Activated CD8-positive, alpha-beta T cell treated with anti-CD3 and anti-CD28 coated beads for 36 hours (primary cell): ENCODE measurements at places on chromosomes 13 and 19. TPM values are rescaled to one million over a fixed set of nuclear protein-coding genes. Genes with fewer than 3 reads are reported as not detected.

DNA sequence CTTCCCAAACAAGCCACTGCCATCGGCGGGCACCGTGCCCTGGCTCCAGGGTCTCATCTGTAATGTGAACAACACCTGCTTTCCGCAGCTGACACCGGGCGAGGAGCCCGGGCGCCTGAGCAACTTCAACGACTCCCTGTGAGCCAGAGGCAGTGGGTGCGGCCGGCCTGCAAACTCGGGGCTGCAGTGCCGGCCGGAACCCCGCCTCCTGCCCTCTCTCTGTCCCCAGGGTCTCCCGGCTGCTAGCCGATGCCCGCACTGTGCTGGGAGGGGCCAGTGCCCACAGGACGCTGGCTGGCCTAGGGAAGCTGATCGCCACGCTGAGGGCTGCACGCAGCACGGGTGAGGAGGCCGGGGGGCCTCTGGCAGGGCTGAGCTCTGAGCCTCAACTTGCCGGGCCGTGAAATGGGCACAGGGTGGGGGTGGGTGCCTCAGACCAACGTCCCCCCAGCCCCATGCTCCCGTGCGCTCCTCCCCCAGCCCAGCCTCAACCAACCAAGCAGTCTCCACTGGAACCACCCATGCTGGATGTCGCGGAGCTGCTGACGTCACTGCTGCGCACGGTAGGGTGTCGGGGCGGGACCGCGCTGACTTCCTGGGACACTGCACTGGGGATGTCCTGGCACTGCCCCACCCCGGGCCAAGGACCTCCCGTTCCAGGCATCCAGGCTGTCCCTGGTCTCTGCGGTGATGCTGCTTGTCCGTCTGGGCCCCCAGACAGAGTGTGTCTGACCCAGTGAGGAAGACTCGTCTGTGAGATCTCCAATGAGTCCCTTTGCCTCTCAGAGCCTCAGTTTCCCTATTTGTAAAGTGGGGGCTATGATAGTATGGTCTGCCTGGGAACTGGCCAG, 2.2 kb downstream of the ABCA7 start:
- DNase-seq = no peak

- no peak for DNase-seq
Observed at GRCh38 chr19:51594774-51595109, 23.7 kb downstream of the ZNF175 start.

- DNase-seq = no peak
Observed at GRCh38 chr19:23095418-23095817, 21.4 kb upstream of the ZNF730 start.

- DNase-seq = no peak
Observed at GRCh38 chr13:113428871-113429607, 24.2 kb downstream of the ADPRHL1 start.

DNA sequence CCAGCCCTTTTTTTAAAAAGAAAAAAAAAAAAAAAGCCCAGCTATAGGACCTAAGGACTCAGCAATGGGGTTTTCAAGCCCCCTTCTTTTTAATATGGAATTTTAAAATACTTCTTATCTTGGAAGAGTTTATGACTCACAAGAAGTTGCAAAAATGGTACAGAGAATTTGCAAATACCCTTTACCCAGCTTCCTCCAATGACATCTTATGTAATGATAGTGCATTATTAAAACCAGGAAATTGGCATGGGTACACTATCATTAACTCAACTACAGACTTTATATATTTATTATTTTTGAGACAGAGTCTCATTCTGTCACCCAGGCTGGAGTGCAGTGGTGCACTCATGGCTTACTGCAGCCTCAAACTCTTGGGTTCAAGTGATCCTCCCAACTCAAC, 16.1 kb downstream of the TMEM38A start:
- DNase-seq = no peak

- no peak for DNase-seq
Observed at GRCh38 chr19:9937001-9937411, 691 bp upstream of the OLFM2 start.

DNA sequence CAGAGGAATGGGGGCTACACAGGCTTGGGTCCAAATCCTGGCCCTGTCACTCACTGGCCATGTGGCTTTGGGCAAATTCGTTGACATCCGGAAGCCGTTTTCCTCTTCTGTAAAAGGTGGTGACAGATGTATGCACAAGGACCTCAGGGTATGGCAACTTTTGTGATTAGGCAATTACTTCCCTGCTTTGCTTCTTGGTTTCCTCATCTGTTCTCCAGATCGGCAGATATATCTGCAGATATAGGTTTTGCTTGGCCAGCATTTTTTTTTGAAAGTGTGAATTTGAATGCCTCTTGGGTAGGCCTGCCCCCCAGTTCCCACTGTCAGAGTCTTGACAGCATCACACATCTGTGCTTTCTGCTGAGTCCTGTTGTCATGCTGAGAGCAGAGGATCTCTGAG, 17.7 kb downstream of the TMEM272 start:
- no peak for DNase-seq

DNA sequence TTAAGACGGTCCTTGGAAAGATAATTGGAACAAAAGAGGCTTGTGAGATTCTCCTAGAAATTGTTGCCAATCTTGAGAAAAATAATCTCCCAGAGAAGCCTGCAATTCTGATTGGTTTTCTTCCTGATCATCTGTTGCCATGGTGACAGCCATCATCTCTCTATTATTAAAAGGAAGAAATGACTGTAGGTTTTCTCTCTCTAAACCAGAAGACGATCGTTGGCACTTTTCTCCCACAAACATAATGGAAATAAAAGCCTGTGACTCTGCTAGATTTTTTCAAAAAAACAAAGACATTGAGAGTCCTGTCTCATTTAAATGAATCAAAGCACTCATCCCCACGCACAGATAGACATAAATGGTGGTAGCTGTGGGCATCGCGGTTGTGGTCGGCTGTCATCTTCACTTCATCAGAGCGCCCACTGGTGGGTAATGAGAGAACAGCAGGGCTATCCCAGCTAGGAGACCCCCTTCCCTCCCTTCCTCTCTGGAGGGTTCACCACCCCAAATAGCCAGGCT, 21.7 kb upstream of the CALM3 start:
- DNase-seq = peak; percentile 76

GRCh38 chr13:72346716-72347115, 380.7 kb downstream of the MZT1 start:
- no peak for DNase-seq

- DNase-seq = no peak
Observed at GRCh38 chr19:48186015-48186414, 15.5 kb downstream of the ZSWIM9 start.

DNA sequence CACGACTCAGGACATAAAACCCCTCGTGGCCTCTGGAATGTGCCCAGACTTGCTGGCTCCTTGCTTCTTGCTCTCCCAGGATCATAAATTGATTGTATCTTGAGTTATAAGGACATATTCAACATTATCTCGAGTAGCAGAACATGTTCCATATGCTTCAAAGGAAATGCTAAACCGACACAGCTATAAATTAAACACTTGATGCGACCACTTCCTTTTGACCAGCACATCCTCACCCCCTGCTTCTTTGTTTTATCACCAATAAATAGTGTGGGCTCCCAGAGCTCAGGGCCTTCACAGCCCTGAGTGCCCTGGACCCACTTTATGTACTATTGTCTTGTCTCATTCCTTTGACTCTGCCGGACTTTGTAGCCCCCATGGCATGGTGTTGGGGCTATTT, 157.0 kb upstream of the PABPC3 start:
- DNase-seq = no peak

- DNase-seq = no peak
Observed at GRCh38 chr13:77836423-77836822, 82.2 kb downstream of the EDNRB start.

DNA sequence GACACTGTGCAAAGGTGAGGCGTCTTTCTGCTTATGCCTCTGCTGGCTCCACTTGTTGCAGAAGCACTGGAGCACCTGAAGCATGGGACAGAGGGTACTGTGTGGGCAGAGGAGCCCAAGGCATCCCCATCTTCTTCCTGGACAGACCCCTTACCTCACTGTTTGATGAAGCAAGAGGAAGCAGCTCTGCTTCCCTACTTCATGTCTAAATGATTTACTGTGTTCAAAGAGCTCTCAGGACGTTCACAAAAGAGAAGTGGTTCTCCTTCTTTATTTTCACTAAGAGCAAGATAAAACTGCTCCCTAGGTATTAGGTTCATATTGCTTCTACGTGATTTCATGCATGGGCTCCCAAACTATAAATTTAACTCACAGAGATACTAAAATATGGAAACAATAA, 1635.4 kb upstream of the SLC10A2 start:
- no peak for DNase-seq

DNA sequence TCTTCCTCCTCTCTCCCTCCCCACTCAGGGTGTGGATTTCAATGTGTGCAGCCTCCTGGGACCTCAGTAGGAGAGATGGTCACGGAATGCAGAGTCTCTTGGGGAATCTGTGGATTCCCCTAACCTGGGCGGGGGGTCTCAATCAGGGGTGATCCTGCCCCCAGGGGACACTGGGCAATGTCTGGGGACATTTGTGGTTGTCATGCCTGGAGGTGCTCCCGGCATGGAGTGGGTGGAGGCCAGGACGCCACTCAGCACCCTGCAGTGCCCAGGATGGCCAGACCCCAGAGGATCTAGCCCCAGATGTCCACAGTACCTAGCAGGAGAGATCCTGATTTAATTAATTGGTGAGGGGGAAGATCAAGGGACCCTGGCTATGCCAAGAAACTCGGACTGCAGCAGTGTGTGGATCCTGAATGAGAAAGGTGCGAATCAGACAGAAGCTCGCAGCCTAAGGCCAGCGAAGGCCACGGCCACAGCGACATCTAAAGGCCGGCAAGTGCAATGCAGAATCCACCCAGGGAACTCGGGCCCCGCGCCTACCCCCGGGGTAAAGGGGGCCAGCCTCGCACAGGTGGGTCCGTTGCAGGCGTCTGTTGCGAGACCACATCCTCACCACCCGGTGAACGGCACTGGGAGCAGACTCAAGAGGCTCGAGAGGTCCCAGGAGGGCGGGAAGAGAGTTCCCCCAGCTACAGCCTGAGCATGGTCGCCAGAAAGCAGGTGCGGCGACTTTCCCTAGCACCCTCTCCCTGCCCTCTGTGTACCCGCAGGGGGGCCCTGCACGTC, 88.8 kb downstream of the GNG7 start:
- DNase-seq = peak; percentile 75

- DNase-seq = no peak
Observed at GRCh38 chr13:46127358-46128023, 22.7 kb upstream of the CPB2 start.

DNA sequence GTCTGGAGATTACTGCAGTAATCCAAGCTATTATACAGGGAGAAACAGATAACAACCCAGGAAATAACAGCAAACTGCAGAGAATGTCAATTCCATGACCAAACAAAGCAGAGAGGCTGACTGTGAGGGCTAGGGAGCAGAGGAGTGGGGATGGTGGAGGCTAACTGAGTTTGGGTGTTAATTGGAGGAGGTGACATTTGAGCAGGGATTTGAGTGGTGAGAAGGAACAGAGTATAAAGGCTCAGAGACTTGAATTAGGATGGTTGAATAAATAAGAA, 3.1 kb downstream of the DMAC2 start:
- DNase-seq = no peak

DNA sequence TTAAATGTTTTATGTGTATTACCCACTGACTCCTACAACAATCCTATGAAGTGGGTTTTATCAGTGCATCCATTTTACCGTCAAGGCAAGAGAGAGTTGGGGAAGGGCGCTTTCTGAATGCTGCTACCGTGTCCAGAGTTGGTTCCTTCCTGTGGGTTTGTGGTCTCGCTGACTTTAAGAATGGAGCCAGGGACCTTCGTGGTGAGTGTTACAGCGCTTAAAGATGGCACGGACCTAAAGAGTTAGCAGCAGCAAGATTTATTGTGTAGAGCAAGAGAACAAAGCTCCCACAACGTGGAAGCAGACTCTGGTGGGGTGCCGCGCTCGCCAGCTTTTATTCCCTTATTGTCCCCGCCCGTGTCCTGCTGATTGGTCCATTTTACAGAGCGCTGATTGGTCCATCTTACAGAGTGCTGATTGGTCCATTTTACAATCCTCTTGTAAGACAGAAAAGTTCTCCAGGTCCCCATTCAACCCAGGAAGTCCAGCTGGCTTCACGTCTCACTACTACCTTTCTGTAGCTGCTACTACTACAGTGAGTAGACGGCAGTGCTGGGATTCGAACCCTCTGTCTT, 6.1 kb downstream of the OSCAR start:
- DNase-seq = no peak

GRCh38 chr13:55467476-55467875, 1673.2 kb upstream of the PRR20A start:
- DNase-seq = no peak

DNA sequence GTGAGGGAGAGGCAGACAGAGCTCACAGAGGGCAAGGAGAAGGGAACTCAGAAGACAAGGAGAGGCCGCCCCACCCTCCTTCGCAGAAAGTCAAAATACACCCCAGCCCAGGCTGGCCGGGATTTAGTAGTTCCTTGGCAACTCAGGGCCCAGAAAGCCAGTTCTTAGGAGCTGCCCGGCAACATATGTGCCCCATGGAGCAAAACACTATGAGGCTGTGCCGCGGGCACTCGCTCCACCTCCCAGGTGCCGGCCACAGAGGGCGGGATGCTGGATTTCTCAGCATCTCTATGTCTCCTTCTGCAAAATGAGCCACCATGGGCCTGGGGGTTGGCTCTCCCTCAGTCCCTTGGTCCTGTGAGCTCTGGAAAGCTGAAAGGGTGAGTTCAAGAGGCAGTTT, 93.8 kb upstream of the CACNA1A start:
- DNase-seq = no peak

DNA sequence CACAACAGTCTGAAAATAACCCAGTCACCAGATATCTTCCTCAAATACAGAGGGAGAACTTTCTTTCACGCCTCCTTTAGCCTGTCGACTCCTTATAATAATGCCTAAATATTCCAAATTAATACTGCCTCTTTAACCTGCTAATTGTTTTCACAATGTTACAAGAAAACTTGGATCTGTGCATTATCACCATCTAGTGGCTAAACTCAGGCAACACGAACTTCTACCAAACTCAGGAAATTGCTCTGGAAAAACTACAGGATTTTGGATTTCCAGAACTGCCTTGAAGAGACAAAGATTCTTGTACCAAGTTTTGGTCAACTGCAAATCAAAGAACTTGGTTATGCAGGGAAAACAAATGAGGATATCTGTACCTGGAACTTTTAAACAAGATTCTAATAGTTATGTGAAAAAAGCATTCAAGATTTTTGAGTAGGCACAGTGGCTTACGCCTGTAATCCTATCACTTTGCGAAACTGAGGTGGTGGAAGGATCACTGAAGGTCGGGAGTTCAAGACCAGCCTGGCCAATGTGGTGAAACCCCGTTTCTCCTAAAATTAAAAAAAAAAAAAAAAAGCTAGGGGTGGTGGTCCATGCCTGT, 10.8 kb downstream of the CLN5 start:
- DNase-seq = no peak

- no peak for DNase-seq
Observed at GRCh38 chr13:33256148-33256840, 29.3 kb downstream of the STARD13 start.

Gene ZNF560
- total RNA-seq = 0.16 TPM

Gene ZNF177
- 1.6 TPM for total RNA-seq

Gene TNFSF9
- total RNA-seq = 3.1 TPM

Gene GNA15
- 44.1 TPM for total RNA-seq

Gene SHKBP1
- 82.8 TPM for total RNA-seq

Gene LGALS14
- 1.8 TPM for total RNA-seq

Gene ZNF91
- 38.2 TPM for total RNA-seq

Gene CXCL17
- total RNA-seq = not detected
